ENCODE measurements at places on chromosomes 7 and 10. TPM values are rescaled to one million over a fixed set of nuclear protein-coding genes. Genes with fewer than 3 reads are reported as not detected.

Gene SMC3
- 16.5 TPM for total RNA-seq

Gene SPDYE1
- total RNA-seq = not detected

Gene ZNF212
- 4.5 TPM for total RNA-seq

Gene INTS15
- 9.6 TPM for total RNA-seq

Gene IKZF5
- total RNA-seq = 4.0 TPM

Gene RPEL1
- total RNA-seq = 0.37 TPM

Gene MYOF
- total RNA-seq = 193 TPM

Gene FXYD4
- not detected for total RNA-seq

Gene SPDYE6
- not detected for total RNA-seq

Gene CAV2
- 91.5 TPM for total RNA-seq

Gene DNAH11
- under 0.01 TPM for total RNA-seq

Gene SLC26A5
- not detected for total RNA-seq

Data from subcutaneous preadipocyte (primary cell).